SK-N-SH treated with all-trans-retinoic acid at 6 μM for 48 hours (cell line): ENCODE measurements at places on chromosomes 3 and 15.

DNA sequence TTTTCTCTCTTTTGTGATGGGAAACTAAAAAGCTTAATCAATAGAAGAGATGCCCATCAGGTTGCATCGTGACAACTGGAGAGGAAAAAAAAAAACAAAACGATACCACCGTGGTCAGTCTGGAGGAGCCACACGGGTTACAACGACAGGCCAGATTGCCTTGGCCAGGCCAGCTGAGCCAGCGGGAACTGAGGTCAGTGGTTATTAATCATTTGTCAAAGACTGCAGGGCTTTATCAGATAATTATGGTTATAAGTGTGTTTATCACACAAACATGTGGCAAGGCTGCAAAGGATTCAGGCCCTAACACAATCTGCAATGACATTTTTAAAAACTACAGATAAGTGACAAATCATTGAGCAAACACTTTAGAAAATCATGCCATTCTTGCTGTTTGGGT, 135.0 kb upstream of the FAM3D start:
- no peak; the same call in 2 of the 3 replicates for ATAC-seq

- no peak for ATAC-seq
These were observed 334.9 kb downstream of the TBC1D5 start for GRCh38 chr3:17407576-17407975.

- no peak for ATAC-seq
These were observed 64.4 kb upstream of the PPARG start for GRCh38 chr3:12224181-12225147.

DNA sequence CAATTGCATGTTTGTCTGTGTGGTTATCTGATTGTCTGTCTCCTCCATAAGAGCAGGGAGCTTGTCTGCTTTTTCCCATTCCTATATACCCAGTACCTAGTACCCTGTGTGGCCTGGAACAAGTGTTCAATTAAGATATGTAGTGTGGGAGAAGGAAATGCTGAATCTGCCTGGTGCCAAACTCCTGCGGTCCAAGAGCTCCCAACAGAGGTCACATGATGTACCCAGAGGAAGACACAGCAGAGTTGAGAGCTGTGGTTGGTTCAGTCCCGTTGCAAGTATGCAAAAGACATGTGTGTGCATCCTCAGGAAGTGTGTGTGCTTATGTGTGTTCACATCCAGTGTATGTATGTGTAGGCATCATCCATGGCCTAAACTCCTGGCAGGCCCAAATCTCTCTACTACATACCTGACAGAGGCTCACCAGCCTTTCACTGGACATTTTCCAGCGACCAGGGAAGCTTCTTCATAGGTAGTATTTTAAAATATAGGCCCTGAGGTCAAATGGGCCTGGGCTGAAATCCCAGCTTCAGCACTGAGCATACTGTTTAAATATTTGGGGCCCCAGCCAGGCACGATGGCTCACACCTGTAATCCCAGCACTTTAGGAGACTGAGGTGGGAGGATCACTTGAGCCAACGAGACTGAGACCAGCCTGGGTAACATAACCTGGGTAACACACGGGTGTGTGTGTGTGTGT, 34.0 kb upstream of the ITGA11 start:
- ATAC-seq, result no peak

DNA sequence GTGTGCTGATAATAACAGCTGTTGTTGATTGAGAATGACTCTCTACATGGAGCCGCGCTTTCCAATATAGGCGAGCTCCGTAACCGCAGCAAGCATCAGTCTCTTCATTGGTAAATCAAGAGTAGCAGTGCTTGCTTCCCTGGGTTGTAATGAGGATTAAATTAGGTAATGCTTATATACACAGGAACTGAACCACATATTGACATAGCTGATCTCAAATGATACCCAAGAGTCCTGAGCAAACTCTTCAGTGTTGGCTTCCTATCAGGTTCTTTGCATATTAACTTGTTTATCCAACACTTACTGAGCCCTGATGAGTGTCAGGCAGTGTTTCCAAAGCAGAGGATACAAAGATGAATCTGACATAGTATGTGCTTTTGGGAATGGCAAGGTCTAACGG, 46.4 kb upstream of the SLCO3A1 start:
- ATAC-seq, result no peak

- ATAC-seq, result no peak
These were observed 68.7 kb upstream of the MB21D2 start for GRCh38 chr3:192986379-192986778.

- no peak; the same call in 2 of the 3 replicates for ATAC-seq
These were observed 241.6 kb upstream of the AZI2 start for GRCh38 chr3:28590216-28590615.

- no peak for ATAC-seq
These were observed 37.5 kb upstream of the SLITRK3 start for GRCh38 chr3:165233501-165234195.

DNA sequence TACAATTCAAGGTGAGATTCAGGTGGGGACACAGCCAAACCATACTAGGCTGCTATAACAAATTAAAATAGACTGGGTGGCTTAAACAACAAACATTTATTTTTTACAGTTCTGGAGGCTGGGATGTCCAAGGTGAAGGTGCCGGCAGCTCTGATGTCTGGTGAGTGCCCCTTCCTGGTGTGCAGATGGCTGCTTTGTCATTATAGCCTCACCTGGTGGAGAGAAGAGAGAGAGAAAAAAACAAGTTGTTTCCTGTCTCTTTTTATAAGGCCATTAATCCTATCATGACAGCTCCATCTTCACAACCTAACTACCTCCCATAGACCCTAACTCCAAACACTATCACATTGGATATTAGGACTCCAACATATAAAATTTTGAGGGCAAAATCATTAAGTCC, 279.7 kb downstream of the ZIC1 start:
- no peak for ATAC-seq

- no peak for ATAC-seq
These were observed 1109.5 kb downstream of the NSUN3 start for GRCh38 chr3:95172164-95172943.

DNA sequence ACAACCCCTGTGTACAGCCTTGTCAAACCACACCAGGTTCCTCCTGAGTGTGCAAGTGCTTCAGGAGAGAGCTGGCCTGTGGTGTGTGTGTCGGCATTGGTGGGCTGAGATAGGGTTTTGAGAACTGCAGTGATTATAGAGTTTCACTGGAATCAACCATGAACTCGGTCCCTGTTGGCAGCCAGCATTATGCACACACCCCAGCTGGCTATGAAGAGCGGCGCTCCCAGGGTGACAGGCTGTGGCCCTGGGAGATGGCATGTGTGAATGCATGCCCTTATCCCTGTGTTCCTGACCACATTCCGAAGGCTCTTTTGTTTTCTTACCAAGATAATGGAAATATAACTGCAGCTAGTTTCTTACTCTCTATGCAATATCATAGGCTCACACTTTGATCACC, 101.8 kb downstream of the SNRK start:
- ATAC-seq, result no peak

GRCh38 chr3:193879099-193879863, 256.7 kb upstream of the HES1 start:
- no peak for ATAC-seq

GRCh38 chr3:182692021-182692420, 101.3 kb upstream of the ATP11B start:
- no peak for ATAC-seq

GRCh38 chr15:95674031-95674430, 656.5 kb upstream of the NR2F2 start:
- ATAC-seq, result no peak

DNA sequence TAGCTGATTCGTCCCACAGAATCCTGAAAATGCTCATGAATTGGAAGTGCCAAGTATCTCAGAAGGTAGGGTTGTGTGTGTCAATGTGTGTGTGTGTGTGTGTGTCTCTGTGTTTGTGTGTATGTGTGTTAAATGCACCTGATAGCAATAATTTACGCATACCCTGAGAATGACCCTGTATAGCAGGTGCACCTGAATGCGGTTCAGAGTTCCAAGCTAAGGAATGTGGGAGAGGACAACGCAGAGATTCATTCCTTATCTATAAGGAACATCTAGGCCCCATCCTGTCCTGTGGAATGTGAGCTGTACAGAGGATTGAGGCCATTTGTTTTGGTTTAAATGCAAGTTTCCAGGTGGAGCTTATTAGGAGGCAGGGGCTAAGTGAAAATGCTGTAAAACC, 49.1 kb upstream of the NEDD4 start:
- no peak; the same call in 2 of the 3 replicates for ATAC-seq

GRCh38 chr15:85564686-85565085, 184.3 kb downstream of the AKAP13 start:
- no peak for ATAC-seq

DNA sequence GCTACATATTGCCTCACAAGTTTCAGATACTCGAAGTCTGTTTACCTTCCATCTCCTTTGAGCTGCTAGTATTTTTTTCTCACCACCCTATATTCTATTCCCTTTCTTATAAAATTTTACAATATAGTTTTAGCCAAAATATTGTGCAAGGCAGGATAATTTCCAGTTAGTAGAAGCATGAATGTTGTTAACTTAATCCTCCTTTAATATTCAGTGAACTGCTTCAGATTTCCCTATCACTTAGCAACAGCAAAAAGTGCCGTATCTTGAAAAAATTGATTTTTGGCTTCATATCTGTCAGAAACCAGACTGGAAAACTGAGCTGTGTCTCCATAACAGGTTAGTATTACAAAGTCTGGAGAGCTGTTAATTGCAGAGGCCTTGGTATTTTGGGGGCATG, 24.0 kb downstream of the PLSCR4 start:
- ATAC-seq, result no peak

DNA sequence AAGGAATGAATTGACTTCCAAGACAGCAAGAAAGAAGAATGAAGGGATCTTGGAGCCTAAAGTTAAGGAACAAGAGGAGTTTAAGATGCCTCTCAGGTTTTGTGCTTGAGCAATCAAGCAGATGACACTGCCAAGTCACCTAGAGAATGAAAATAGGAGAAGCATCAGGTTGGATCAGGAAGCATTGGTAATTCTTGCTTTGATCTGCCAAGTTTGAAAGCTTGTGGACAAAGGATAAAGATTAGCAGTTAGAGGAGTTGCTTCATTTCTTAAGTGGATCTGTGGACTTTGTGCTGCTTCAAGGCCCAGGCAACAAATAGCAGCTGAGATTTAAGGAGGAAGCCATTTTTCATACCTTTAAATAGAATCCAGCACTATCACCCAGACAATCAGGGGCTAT, 35.6 kb downstream of the FRMD5 start:
- no peak for ATAC-seq

- ATAC-seq, result no peak
These were observed 21.7 kb downstream of the KIF7 start for GRCh38 chr15:89633585-89633984.

- peak; percentile 70 for ATAC-seq
These were observed 49.3 kb downstream of the HACD2 start for GRCh38 chr3:123535580-123535979.

DNA sequence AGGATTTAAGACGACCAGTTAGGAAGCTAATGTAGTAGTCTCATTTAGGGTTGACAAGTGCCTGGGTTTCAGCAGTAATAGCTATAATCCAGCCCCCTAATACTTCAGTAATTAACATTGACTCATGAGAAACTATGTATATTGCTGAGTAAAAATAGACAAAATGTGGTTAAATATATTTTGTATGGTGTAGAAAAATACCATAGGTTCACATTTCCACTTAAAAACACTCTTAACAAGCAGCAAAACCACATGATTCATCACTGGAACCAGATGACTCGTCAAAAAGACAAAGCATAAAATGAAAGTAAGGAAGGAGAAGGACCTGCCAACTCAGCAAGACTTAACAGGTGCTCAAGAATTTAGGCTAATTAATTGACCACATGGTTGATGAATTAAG, 288.9 kb downstream of the EFHB start:
- ATAC-seq, result no peak

- no peak for ATAC-seq
These were observed 137.9 kb downstream of the XXYLT1 start for GRCh38 chr3:195133013-195133412.

- ATAC-seq, result no peak
These were observed 50.5 kb upstream of the KCNMB2 start for GRCh38 chr3:178485756-178486155.

GRCh38 chr3:182384221-182384620, 409.1 kb upstream of the ATP11B start:
- ATAC-seq, result no peak

GRCh38 chr3:66953934-66954445, 44.1 kb upstream of the KBTBD8 start:
- no peak for ATAC-seq

DNA sequence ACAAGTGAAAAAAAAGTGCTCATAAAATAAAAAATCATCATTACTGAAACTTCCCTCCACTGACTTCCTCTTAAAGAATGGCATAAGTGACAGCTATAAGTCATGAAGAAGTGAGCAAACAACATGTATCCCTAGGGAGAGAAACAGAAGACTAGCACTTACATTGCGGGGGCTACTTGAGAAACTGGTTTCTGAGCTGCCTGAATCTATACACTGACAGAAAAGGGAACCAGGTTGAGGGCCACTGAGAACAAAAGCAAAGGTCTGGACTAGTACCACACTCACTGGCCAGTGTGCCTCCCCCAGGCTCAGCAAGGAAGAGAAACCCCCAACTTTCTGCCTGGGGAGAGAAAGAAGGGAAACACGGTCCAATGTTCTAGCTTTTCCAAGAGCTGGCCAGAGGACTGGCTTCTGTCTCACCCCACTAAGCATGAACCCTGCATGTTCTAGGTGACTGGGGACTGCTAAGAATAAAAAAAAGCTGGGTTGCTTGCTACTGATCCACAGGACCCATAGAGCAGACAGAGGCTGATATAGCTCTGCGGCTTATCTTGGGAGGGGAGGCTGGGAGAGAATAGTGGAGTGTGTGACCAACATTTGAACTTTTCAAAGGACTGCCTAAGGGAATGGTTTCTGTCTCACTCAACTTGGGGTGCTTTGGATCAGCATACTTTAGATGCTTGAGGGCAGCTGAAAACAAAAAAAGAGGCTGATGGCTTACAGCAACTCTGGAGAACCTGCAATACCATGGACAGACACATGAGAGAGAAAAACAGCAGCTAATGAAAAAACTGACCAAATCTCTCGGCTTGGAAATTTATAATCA, 8.1 kb downstream of the RAD18 start:
- peak; percentile 88 for ATAC-seq

DNA sequence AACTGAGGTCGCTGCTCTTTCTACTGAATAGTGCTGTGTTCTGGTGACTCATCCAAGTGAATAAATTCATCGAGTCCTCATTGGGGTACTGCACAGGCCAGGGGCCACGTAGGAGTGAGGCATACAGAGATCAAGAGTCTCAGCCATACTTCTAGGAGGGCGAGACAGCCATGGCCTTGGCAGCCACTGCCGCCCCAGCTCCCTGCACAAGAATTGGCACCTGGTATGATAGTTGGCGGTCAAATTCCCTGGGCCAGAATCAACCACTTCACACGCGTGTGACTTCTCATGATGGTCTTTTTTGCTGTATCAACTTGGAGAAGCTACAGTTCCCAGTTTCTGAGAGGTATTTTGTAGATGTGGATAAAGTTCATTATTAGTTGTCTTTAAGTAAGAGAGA, 161.6 kb downstream of the OSBPL10 start:
- ATAC-seq, result no peak

DNA sequence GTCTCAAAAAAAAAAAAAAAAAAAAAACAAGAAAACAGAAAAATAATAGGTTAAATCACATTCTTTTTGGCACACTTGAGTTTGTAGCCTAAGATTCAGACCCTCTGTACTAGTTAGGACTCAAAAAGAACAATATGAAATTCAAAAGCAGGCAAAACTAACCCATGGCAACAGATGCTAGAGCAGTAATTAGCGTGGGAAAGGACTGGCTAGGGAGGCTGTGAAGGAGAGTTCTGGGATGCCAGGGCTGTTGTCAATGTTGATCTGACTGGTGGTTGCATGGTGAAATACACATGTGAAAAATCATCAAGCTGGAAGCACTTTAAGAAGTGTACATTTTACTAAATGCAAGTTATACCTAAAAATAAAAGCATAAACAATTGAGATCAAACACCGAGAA, 35.6 kb downstream of the KLHL6 start:
- ATAC-seq, result no peak
